ENCODE measurements at places on chromosomes 6 and 20.

GRCh38 chr6:44023586-44024454 lies 103.4 kb downstream of the MRPL14 start:
- no peak for DNase-seq

- DNase-seq = peak; percentile 70
These were observed 1.5 kb upstream of the SLC2A4RG start for GRCh38 chr20:63737945-63738686.

GRCh38 chr6:39884696-39885095 lies 49.6 kb downstream of the MOCS1 start:
- no peak for DNase-seq

DNA sequence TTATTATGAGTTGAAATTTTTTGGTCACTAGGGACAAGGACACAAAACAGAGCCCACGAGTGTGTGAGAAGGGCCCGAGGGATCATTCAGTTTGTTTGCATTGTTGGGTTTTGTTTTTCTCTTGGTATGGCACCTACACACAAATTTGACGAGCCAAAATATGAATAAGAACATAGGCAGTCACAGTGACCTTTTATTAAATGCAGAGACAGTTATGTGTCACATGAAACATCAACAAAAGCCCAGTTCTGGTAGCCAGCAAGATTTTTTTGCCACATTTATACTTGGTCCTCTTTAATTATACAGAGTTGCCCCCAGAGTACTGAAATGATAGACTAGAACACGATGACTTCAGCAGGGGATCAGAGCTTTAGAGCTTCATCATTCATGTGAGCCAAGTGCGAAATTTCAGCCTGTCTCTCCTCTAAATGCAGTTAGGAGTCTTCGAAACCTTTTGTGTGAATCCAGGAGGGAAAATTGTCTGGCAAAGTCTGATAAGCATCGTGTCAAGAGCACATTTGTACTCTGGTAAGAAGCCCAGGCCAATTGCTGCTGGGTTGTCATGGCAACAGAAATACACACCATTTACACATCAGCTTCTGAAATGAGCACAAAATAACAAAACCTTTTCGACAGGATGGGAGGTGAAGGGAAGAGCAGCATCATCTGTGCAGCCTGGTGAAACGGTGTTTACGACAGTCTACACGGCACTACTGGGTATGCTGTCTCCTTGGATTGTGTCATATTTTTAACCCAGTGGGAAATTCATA lies 79.2 kb upstream of the RIPOR2 start:
- DNase-seq = peak; percentile 89

All from CD4-positive, alpha-beta T cell (primary cell).